H1 (cell line): ENCODE measurements at places on chromosomes 6 and 20.

GRCh38 chr6:124446961-124447360 is 515.3 kb upstream of the RNF217 start:
- DNase-seq, result no peak

- no peak for DNase-seq
Observed at GRCh38 chr20:5353624-5354496, 37.1 kb upstream of the PROKR2 start.

GRCh38 chr20:14918976-14919375 is 581.6 kb upstream of the FLRT3 start:
- no peak for DNase-seq

DNA sequence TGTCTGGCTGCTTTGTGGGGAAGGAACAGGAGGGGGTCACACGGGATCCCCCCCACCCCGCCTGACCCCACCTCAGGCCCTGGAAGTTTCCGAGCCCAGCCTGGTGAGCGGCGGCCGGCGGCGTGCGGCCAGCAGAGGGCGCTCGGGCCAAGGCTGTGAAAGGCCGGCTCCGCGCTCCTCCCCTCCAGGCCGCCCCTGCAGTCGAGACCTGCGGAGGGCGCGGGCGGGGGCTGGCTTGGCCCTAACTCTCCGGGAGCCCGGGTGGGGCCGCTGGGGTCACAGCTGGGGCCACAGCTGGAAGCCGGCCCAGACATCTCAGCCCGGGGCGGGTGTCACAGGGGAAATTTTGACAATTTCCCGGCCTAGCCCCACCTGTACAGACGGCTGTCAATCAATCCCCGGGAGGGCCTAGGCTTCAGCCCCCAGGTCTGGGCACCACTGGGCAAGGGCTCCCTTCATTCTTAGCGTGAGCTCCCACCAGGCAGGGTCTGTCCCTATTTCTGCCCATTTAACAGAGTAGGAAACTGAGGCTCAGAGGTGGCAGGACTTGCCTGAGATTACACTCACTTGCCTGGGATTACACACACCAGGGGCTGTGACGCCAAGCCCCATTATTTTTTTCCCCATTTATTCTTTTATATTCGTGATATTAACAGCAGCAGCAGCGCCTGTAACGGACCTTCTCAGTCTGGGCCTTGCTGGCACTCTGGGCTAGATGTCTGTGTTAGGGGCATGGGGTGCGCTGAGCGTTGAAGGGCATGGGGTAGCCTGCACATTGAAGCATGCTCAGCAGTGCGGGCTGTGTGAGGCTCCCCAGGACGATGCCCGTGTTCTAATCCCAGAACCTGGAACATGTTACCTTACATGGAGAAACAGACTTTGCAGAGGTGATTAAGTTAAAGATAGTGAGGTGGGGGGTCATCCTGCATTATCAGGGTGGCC is 23.0 kb downstream of the ZBP1 start:
- no peak for DNase-seq

GRCh38 chr20:32070282-32070681 is 18.2 kb downstream of the HCK start:
- DNase-seq, result no peak

DNA sequence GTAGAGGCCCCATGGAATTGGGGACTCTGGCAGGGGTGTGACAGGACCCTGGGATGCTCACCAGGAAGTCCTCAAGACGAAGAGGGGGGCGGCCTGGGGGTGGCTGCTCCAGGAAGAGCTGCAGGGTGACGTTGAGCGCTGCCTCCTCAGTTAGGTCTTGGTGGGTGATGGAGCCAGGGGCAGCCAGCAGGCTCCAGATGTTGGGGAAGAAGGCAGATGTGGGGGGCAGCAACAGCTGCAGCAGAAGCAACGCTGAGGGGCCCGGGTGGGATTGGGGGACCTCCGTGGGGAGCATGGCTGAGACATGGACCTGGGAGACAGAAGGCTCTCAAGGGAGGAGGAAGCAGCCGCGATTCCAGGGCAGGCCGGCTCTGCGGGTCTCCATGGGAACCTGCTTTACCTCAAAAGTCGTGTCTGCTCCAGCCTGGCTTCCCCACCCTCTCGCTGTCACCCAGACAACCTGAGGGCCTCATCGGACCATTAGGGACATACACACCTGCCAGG is 591 bp downstream of the VWA7 start:
- no peak for DNase-seq

DNA sequence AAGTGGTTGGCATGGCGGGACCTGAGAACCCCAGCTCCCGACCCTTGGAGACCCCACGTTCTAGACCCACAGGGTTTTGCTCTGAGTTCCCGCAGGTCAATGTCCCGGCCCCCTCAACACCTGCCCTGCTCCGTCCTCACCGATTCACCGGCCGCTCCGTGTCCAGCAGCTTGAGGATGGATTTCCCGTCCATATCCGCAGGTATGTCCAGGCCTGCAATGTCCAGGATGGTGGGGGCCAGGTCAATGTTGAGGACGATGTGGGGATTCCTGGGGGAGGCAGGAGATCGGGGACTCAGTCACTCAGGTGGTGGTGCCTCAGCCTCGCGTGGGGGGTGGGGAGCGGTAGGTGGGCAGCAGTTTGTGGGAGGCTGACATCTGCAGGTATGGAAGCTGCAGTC is 106.7 kb downstream of the SULF2 start:
- DNase-seq, result no peak

- no peak for DNase-seq
Observed at GRCh38 chr6:29559524-29560287, at the start of gene UBD. UBD (minus strand) TSS chr6:29559732; CDS start chr6:29559701, 31 bp downstream.

- DNase-seq, result no peak
Observed at GRCh38 chr6:81750200-81750599, 2.3 kb downstream of the TENT5A start.

GRCh38 chr20:44614525-44614924 is 32.1 kb downstream of the PKIG start:
- no peak for DNase-seq

GRCh38 chr20:20276811-20277530 is 90.9 kb upstream of the INSM1 start:
- DNase-seq, result no peak

GRCh38 chr6:131065112-131065823 is 2.2 kb upstream of the EPB41L2 start:
- no peak for DNase-seq

DNA sequence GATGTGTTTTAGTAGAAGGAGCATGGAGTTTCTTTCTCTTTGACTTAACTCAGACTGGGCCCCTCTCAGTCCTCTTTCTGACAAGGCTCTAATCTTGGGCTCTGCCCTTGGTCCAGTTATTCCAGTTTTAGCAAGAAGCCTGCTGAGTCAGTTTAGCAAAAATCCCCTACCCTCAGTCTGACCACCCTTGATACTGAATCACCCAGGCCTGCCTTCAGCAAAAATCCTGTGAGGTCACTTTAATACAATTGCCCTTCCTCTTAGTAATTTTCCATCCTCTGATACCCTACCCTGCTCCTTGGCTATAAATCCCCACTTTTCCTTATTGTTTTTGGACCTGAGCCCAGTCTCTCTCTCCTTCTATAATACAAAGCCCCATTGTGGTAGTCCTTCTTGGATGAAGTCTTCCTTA is 326.7 kb upstream of the NOX3 start:
- DNase-seq, result no peak

DNA sequence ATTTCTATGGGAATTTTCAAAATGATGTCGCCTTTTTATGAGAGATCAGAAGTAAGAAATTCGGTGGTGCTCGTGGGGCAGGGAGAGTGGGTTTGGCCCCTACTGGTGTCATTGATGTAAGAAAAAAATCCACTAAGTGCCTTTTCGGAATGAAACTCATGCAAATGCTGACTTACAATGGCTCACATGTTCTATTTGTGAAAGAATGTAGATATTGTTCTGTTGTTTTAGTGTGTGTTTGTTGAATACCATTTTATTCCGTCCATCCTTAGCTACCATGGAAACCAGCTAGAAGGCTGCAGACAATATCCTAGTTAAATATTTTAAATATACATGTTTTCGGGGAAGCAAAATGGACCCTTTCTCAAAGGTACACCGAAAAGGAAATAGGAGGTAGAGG is 304.9 kb downstream of the TAF4 start:
- DNase-seq, result no peak

GRCh38 chr6:28861339-28861738 is 62.4 kb downstream of the TRIM27 start:
- no peak for DNase-seq

GRCh38 chr20:60233018-60233630 is 274.9 kb downstream of the CDH26 start:
- DNase-seq, result peak; percentile 2

GRCh38 chr6:157207521-157208076 is 115.7 kb downstream of the TMEM242 start:
- no peak for DNase-seq

DNA sequence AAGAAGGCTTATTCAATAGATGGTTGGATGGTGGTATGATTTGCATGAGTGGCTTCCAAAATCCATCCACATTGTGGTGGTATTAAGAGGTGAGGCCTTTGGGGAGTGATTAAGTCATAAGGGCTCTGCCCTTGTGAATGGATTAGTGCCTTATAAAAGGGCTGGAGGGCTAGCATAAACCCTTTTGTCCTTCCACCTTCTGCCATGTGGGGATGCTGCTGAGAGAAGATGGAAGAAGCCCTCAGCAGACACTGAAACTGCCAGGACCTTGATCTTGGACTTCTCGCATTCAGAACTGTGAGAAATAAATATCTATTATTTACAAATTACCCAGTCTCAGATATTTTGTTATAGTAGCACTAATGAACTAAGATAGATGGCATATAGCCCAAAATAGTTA is 27.8 kb upstream of the SRPK1 start:
- DNase-seq, result no peak

- no peak for DNase-seq
Observed at GRCh38 chr6:30940361-30940986, at the start of gene MUCL3. MUCL3 (plus strand) TSS chr6:30940973; CDS start chr6:30941000, 27 bp downstream.

DNA sequence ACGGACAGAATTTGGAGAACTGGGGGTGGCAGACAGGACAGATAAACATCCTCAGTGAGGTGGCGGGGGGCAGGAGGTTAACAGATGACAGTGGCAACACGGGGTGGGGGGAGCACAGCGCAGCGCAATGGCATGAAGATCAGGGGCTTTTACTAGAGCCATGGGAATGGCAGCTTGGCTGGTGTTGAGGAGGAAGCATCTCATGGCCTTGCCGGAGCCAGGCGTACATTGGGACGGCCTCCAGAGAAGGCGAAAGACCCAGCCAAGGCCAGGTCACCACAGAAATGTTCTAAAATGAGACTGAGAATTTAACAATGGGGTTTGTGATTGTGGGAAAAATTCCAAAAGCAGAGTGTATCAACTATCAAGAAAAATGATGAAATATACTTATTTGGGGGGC is 173.0 kb downstream of the PRKN start:
- DNase-seq, result no peak

GRCh38 chr6:15929685-15930084 is 199.2 kb upstream of the MYLIP start:
- DNase-seq, result no peak

DNA sequence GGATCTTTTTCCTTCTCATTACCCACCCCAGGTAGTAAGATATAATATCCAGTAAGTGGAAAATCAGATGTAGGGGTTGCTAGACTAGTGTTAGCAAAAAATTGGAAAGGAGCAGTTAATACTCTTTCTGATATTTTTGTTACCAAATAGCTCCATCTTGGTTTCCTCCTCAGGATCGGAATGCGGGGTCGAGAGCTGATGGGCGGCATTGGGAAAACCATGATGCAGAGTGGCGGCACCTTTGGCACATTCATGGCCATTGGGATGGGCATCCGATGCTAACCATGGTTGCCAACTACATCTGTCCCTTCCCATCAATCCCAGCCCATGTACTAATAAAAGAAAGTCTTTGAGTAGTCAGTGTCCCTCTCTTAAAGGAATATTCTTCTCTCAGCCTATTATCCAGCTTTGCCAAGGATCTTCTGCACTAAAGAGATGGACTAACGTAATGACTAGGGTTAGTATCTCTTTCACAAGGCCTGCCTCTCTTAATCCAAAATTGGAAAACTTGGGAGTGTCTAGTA is 1.5 kb downstream of the ROMO1 start:
- DNase-seq, result no peak

DNA sequence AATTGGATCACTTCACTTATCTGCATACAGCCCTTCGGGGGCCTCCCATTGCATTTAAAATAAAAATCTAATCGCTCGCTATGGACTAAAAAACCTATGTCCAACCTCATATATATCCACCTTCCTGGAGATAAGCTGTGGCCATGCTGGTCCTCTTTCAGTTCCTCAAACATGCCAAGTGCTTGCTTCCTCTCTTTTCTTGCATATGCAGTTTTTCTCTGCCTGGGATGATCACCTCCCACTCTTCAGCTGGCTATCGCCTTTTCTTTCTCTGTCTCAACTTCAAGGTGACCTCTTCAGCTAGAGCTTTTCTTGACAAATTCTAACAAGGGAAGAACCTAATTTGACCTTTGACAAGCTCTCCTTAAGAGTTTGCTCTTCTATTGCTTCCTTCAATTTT is 5.6 kb upstream of the TFB1M start:
- no peak for DNase-seq

DNA sequence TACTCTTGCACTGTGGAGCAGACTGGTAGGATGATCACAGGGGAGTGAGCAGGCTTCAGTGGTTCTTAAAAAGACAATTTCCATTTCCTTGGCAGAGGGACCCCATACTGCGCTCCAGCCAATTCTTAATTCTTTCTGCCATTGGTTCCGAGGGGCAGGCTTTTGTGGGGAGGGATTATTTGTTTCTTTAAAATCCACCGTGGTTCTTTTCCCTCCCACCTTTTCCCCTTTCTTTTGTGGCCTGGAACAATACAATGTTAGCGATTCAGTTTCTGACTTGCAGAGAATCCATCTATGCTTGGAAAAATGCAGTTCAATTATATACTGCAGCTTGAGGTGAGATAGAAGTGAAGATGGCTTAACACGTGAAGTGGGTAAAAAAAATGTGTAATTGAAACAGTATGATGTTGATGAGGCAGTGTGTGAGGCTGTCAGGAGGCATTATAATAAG is 379.0 kb upstream of the FLRT3 start:
- DNase-seq, result peak; percentile 47

GRCh38 chr20:10670501-10671220 is 3.1 kb downstream of the JAG1 start:
- DNase-seq, result no peak

GRCh38 chr6:166228839-166229528 is 61.3 kb upstream of the TBXT start:
- no peak for DNase-seq

DNA sequence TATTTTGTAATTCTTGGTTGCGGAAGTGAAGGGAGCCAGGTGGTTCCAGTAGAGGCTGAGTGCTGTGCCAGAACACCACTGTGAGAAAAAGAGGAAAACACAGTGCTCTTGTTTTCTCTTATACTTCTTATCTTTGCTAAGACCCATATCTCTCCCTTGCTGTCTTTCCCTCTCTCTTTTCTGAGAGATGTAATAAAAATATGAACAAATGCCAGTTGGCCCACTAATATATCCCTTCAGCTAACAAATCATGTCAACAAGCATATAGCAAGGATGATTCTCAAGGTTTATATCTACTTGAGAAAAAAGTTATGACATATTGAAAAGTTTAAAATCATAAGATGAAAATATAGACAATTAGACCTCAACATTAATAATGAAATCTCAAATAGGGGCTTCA is 758.3 kb downstream of the HDGFL1 start:
- no peak for DNase-seq
